Fibroblast of pulmonary artery (primary cell): ENCODE measurements at places on chromosomes 6 and 20.
A peak's percentile ranks its signal among the peaks of the same experiment; 100 is the strongest.

- no peak for DNase-seq
Observed at GRCh38 chr6:167475947-167476346, 151.1 kb downstream of the TTLL2 start.

- DNase-seq, result no peak
Observed at GRCh38 chr20:58498470-58499068, 16.6 kb downstream of the APCDD1L start.

- DNase-seq, result no peak
Observed at GRCh38 chr6:8389036-8389818, 46.1 kb downstream of the SLC35B3 start.

- peak; percentile 29 for DNase-seq
Observed at GRCh38 chr6:4041480-4041879, 37.5 kb downstream of the FAM217A start.

GRCh38 chr6:77839292-77839691 lies 186.5 kb downstream of the MEI4 start:
- no peak for DNase-seq

DNA sequence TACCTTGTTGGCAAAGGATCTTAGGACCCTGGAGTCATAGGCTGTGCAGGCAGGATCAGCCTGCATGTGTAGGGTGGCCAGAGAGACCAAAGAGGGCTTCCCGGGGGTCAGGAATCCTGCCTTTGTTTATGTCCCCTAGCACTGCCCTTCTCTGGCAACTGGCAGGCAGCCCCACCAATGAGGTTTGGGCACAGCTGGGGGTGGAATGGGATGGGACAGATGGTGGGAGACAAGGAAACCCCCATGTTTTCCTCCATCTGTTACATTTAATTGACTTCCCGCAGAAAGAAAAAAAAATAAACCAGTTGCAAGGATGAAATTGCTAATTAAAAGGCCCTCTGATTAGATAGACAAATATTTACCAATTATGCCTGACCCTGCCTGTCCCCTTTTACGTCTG lies 27.6 kb downstream of the CD40 start:
- no peak for DNase-seq

DNA sequence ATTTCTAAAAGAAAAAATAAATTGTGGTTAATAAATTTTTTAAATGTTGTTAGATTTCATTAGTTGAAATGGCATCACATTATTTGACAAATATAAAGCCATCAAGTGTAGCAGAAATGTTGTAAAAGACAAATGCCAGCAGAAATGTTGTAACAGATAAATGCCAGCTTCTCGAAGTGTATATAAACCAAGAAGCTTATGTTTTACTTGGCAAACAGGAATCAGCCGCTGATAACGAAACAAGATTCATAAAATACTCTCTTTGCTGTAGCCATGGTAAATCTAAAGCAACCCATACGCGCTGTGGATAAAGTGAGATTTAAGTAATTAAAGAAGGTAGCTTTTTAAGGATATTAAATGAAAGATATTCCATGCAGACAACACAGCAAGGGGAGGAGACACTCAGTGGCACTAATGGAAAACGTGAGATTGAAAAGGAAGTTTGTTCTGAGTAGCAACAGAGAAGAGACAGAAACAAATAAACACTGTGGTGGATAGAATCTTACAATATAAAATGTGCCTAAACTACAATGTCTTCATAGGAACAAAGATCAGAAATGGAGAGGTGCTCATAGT lies 29.6 kb downstream of the BTBD9 start:
- peak; percentile 8 for DNase-seq

DNA sequence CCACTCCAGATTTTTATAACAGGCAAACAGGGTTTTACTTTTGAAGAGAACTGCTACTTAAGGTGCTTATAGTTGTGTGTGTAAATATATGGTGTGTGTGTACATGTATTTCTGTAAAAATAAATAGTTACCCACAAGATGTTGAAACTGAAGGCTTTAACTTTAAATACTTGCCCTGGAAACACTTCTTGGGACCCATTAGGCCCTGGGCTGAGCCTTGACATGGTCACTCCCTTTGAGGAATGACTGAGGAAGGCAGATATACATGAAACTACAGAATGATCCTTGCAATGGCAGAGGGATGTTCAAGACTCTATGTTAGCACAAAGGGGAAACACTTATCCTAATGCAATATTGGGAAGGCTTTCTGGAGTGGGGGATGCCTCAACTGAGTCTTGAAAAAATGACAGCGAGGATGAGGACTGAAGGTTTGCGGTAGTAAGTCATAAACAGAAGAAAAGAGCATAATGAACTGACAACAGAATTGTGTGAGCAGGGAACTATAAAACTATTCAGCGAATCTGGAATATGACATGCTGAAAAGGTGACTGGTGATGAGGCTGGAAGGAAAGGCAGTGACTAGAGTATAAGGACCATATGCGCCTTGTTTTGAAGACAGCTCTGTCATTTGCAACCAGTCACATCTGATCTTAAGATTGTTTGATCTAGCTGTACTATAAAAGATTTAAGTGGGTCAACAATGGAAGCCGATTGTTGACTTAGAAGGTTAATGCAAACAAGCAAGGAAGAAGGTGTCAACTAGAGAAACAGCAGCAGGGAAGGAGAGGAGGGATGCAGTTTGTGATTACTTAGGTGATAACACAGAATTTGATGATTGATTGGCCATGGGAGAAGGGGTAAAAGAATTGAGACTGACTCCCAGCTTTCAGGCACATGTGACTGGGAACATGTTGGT lies 64.4 kb upstream of the COL21A1 start:
- no peak for DNase-seq

DNA sequence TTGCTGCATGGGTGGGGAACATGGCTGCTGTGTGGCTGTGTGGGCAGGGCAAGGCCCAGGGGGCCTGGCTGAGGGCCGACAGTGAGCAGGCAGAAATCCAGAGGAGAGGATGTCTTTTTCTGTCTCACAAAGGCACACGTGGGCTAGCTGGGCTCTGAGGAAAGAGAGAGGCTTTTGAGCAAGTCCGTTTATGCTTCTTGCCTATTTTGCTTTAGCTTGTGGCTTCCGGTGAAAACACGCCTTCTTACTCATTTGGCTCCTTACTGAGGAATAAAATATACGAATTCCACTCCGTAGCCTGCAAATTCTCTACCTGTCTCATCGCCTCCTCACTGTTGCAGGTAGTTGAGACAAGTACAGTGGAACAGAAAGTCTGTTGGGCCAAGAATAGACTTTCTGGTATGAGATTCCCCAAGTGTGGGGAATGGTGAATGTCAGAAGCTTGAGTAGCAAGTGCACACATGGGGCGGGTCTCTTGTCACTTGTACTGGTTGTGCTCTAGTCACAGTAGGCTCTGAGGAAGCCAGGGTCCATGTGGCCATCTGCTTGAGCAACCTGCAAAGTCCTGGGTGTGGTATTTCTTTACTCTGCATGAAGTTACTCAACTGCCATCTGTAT lies 28.4 kb downstream of the WRNIP1 start:
- DNase-seq, result no peak

GRCh38 chr6:138685257-138685656 lies 88.3 kb upstream of the CCDC28A start:
- DNase-seq, result no peak

GRCh38 chr20:44460795-44461141 lies 14.9 kb upstream of the TTPAL start:
- DNase-seq, result peak; percentile 57

DNA sequence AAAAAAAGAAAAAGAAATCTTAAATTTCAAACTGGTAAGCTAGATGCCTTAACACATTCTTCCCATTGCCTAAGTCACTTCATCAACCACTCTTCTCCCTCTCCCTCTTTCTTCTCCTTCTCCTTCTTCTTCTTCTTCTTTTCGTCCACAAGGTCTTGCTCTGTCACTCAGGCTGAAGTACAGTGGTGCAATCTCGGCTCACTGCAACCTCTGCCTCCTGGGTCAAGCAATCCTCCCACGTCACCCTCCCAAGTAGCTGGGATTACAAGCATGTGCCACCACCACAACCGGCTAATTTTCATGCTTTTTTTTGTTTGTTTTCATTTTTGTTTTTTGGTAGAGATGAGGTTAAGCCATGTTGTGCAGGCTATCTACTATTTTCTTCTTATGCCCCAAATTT lies 60.2 kb downstream of the GPR63 start:
- no peak for DNase-seq

GRCh38 chr6:144264270-144265060 lies 20.7 kb upstream of the UTRN start:
- DNase-seq, result peak; percentile 93

GRCh38 chr20:59138114-59138748 lies 25.4 kb upstream of the ZNF831 start:
- DNase-seq, result no peak

GRCh38 chr6:27834879-27835549 lies 77.2 kb downstream of the OR2B2 start:
- DNase-seq, result no peak

DNA sequence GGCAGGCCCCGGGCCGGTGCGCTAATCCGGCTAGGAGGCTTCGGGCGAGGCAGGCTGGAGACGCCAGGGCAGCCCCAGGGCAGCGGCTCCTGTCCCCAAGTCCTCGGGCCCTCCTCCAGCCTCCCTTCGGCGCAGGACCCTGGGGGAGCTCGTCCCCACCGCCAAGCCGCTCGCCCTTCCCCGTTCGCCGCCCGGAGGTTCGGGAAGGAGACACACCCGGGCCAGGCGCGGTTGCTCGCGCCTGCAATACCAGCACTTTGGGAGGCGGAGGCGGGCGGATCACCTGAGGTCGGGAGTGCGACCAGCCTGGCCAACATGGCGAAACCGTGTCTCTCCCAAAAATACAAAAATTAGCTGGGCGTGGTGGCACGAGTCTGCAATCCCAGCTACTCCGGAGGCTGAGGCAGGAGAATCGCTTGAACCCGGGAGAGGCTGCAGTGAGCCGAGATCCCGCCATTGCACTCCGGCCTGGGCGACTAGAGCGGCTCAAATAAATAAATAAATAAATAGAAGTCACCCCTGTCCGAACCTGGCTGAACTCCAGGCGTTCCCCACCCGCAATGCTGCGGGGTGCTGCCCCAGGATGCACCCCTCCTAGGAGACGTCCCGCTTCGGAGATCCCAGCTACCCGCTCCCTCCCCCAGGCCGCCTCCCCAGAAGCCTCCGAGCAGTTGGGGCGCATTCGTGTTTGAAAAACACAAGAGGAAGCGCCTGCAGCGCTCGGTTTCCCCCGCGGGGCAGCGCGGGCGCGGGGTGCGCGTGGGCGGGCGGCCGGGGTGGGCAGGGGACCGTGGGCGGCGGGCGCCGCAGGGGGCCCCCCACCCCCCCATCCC lies 27.5 kb downstream of the SERPINB9 start:
- peak; percentile 22 for DNase-seq

- no peak for DNase-seq
Observed at GRCh38 chr6:137625808-137626207, 131.6 kb upstream of the OLIG3 start.

DNA sequence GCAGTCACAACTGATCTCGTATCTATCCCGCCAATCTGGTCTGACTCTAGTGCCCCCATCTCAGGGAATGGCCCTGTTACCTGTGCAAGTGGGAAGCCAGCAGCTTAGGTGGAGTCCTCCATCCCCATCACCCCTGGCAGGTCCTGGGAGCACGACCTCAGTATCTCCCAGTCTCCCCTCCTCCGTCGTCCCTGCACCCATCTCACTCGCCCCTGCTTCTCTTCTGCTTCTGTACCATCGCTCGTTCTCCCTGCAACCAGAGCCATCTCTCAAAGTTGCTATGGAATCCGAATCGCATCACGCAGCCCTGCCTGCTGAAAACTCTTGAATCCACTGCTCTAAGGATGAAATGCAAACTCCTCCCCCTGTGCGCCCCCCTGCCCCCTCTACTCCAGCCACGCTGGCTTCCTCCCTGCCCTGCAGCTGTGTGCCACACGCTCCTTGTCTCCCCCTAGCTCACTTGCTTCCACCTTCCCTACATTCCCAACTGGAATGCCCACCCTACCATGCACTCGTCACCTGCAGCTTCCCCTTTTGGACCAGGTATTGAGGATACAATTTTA lies 64.0 kb upstream of the PTGIS start:
- DNase-seq, result no peak

- no peak for DNase-seq
Observed at GRCh38 chr6:87791029-87791428, 89.0 kb upstream of the AKIRIN2 start.

DNA sequence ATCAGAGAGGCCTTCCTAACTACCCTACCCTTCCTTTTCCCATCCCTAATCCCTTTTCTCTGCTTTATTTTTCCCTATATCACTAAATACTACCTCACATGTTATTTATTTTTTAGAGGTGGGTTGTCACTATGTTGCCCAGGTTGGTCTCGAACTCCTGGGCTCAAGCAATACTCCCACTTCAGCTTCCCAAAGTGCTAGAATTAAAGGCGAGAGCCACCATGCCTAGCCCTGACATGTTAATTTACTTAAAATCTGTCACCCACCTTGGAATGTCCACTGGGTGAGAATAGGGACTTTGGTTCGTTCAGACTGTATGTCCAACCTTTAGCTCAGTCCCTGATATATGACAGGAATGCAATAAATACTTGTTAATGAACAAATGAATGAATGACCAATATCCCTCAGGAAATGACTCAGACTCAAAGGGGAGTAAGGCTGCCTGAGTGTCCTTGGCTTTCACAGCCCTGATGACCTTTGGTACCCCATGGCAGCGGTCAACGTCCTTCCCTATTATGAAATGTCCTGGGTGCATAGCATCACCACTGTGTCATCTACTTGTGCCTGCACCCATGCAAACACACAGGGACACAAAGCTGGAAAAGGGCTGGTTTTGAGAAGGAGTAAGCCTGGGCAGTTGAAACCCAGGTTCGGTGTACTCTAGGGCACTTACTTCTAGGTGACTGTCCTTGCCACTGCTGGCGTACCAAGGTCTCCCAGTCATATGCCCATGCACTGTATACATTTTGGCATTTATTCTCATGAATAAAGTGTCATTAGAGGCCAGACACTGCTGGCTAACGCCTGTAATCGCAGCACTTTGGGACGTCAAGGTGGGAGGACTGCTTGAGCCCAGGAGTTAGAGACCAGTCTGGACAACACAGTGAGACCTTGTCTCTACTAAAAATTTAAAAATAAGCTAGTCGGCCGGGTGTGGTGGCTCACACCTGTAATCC lies 26.5 kb downstream of the BCL2L1 start:
- peak; percentile 60 for DNase-seq
